Nephron progenitor cell (in vitro differentiated cells): ENCODE measurements at places on chromosomes 12 and 14.

- no peak for DNase-seq
Measured at GRCh38 chr14:75519394-75519793, 2.9 kb upstream of the BATF start.

GRCh38 chr12:46773586-46774321, 52.0 kb downstream of the SLC38A4 start:
- DNase-seq: no peak

DNA sequence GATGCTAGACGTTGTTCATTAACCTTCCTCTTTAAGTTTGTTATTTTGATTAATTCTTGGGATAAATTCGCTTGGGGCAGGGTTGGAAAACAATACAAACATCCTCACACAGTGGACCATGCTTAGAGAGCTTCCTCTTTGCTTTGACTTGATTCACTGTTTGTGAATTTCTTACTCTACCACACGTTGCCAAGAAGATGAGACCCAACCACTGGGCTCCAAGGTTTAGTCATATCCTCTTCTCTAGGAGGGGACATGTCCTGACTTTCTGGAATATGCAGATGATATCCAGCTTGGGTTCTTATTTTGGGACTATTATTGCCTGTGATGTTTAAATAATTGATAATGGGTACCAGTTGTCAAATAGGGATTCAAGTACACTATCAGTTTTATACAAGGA, 428.2 kb downstream of the ATP23 start:
- no peak for DNase-seq

GRCh38 chr14:61202124-61202523, 79.0 kb downstream of the TMEM30B start:
- no peak for DNase-seq
